ENCODE measurements at places on chromosomes 7 and 10.

- no peak for DNase-seq
Observed at GRCh38 chr7:50068026-50068425, 25.0 kb downstream of the ZPBP start.

DNA sequence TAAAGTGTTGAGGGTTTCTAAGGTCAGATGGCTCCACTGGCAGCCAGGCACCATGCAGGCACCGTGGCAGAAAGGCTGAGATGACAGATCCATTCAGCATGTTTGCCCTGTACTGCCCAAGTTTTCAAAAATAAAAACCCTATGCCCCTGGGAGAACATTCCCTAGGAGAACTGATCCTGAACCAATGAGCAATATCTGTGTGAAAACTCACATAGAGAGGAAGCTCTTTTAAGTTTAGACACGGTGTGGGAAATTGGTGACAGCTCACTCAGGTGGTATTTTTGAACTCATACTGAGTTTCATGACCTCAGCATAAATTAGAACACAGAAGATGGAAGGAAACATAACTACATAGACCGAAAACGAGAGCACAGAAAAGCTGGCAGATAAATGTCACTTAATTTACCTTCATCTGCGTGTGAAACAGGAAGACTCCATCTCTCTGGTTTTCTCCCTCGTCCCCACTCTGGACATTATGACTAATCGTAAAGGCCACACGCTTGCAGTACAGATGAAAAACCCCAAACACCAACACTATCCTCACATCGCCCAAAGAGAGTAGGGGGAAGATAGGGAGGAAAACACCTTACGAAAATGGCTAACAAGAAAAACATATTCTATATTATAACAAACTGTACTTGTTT lies 127.8 kb downstream of the ICA1 start:
- DNase-seq = no peak

- no peak for DNase-seq
Observed at GRCh38 chr7:4849390-4849789, 12.4 kb downstream of the PAPOLB start.

GRCh38 chr10:87838650-87839049 lies 20.6 kb upstream of the ATAD1 start:
- no peak for DNase-seq

DNA sequence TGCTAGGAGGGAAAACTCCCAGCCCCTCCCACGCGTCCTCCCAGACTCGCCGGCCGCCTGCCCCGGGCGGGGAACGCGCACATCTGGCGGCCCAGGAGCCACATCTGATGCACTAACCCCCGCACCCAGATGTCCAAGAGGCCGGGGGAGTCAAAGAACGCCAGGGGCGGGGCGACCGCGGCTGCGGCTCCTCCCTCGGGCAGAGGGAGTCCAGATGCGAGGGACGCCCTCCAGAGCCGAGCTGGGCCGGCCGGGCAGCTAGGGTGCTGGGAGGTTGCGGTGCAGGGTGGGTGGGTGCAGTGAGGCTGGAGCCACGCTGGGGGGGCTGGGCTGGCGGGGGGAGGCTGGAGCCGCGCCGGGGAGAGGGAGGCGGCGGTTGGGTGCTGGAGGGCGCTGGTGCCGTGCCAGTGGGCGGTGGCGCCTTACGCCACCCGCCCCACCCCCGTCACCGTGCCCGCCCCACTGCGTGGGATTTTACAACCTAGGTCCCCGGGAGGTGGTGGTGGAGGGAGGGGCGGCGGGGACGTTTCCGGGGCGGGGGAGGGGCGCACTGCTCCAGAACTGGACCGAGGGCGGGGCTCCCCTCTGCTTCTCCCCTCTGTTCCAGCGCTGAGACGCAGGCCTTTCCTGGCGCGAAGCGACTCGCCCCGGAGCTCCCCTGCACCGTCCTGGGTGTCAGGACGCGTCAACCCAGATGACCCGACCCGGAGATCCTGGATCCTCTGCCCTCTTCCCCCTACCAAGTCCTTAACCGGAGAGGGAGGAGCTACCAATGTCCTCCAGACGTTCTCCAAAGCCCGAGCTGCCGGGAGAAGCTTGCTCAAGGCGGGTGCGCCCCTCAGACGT lies 109.1 kb downstream of the REEP3 start:
- DNase-seq = no peak

GRCh38 chr10:43336641-43337318 lies 34.7 kb upstream of the FXYD4 start:
- no peak for DNase-seq

- no peak for DNase-seq
Observed at GRCh38 chr7:81211204-81211933, 292.5 kb upstream of the SEMA3C start.

DNA sequence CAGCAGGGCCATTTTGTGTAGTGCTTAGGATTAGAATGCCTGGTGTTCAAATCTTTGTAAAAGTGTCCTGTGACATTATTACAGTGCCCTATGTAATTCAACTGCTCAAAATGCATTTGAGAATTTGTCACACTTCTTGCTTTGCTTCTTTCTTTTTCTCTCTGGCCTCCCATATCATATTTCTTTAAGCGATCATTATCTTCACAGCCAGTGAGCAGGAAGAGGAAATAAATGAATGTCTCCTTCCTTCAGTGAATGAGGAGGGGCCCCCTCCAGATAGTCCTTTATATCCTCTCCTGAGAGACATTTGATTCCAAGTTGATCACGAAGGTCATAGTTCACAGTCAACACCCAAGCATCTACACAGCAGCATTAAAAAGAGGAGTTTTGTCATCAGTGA lies 425.1 kb upstream of the NPVF start:
- no peak for DNase-seq

DNA sequence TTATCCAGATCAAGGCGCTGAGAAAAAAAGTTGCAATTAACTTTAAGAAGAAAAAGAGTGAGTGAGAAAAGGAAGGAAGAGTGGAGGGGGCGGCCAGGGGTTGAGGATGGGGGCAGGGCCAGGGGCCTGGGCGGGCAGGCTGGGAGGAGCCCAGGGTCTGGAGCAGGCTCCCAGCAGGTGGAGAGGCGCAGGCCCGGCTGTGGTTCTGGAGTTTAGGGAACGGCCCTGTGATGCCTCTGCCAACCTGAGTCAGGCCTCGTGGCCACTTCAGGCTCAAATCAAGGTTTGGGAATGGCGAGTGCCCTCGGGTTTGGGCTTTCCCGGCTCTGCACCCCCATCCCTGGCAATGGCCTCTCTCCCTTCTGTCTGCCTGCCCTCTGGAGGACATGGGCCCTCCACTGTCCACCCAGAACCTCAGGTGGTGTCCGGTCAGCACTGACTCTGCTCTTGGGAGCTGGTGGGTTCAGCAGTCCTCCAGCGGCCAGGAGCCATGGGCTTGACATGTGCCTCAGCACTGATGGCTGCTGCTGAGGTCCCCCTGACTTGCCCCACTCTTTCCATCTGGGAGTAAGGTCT lies 41.0 kb upstream of the EMX2 start:
- DNase-seq = no peak

GRCh38 chr10:67935223-67935622 lies 50.8 kb downstream of the SIRT1 start:
- DNase-seq = no peak

DNA sequence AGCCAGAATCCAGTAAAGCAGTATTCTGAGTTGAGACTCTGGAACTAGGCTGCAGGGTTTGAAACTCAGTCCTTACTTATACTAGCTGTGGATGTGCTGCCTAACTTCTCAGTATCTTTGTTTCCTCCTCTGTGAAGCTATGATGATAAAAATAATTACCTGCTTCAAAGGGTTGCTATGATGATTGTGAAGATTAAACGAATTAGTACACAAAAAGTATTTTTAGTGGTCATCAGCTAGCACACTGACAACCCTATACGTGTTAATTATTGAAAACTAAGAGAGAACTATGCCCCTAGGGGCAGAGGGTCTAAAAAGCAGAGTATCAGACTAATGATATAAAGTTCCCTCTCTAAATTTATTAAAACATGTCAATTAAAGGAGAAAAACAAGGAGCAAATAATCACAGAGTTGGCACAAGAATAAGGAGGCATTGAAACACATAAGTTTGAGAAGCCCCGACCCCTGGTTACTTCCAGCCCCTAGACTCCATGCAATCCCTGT lies 34.4 kb upstream of the ADD3 start:
- no peak for DNase-seq

DNA sequence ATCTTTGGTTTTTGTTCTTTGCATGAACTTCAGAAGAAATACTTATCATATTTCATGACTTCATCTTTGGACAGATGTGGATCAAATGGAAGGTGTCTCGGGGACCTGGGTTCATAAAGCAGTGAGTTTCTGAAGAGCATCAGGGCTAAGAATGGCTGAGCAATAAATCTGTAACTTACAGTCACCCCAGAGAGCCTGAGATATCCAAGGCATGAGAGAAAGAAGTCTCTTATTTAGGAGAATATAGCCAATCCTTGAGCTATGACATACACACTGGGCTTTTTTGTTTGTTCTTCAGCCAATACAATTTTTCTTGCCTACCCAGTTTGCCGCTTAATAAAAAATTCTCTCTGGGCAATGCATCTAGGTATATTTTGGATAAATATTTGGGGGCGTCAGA lies 252.6 kb upstream of the INHBA start:
- no peak for DNase-seq

- no peak for DNase-seq
Observed at GRCh38 chr7:45924283-45924682, 3.2 kb upstream of the IGFBP3 start.

DNA sequence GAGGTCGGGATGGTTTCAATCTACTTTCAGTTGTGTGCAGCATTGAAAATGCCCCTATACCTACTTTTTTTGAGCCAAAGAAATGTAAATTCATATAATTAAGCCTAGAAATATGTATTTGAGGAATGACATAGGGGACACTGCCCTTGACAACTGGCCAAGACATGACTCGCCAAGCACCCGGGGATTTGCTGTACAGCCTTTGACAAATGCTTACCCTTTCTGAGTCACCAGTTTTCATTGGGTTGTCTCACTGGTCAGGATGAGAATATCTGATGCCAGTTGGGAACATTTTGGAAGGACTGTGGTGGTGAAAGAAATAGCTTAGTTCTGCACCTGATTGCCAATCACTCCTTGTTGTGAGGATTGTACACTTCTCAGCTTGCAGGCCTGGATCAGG lies 166.8 kb upstream of the HABP2 start:
- no peak for DNase-seq

DNA sequence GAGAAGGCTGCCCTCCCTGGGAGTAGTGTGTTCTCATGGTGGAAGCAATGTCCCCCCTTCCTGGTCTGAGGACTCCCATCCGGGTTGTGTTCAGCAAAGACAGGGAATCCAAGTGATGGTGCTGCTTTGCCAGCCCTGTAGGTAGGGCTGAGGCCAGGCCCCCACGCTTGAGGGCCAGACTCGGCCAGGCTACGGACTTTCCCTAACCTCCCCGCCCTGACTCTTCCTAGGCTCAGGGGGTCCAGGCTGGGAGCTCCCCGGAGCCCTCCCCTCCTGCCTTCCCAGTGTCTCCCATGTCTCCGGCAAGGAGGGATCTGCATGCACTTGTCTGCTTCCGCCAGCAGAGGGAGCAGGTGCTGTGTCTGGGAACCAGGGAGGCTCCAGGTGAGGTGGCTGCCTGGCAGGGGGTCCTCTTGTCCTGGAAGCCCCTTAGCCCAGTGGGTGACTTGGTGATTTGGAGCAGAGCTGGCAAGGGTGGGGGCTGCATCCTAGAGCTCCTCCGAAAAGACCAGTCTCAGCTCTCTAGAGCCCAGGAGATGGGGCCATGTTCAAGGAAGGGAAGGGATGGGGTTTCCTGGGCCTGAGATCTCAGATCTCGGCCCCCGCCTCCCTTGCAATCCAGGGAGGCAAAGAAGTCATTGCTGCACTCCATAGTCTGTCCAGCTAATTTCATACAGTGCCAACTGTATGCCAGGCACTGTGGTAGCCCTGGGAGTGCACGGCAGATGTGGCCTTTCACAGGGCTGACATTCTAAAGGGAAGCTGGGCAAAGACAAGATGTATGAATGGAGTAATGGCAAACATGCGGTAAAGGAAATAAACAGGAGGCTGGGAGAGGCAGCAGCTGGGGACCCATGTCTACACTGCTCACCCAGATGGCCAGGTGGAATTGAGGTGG lies 20.3 kb upstream of the SFRP5 start:
- no peak for DNase-seq

GRCh38 chr7:70571403-70571934 lies 560.5 kb upstream of the GALNT17 start:
- DNase-seq = no peak

- DNase-seq = no peak
Observed at GRCh38 chr10:86592413-86592812, 61.9 kb upstream of the OPN4 start.

GRCh38 chr7:73482746-73483145 lies 39.3 kb downstream of the BAZ1B start:
- no peak for DNase-seq

GRCh38 chr10:3901370-3901769 lies 116.4 kb upstream of the KLF6 start:
- no peak for DNase-seq

- DNase-seq = no peak
Observed at GRCh38 chr10:6995831-6996230, 415.0 kb downstream of the SFMBT2 start.

- no peak for DNase-seq
Observed at GRCh38 chr10:99558708-99559107, 26.0 kb downstream of the NKX2-3 start.

GRCh38 chr7:139727151-139727705 lies 50.6 kb downstream of the HIPK2 start:
- no peak for DNase-seq

DNA sequence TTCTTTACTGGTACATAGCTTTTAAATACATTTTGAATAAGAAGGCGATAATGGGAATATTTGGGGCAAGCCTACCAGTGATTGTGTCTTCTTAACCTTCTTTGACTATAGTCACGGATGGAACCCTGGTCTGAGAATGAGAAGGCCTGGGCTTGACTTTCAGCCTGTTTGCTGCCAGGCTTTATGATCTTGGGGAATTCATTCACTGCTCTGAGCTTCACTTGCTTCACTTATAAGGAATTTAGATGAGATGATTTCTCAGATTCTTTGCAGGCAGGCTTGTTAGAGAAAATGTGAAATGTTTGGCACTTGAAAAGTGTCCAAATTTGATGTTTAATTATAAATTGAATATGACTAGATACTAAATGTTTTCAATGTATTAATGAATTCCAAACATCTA lies 42.5 kb downstream of the NUP205 start:
- DNase-seq = no peak

DNA sequence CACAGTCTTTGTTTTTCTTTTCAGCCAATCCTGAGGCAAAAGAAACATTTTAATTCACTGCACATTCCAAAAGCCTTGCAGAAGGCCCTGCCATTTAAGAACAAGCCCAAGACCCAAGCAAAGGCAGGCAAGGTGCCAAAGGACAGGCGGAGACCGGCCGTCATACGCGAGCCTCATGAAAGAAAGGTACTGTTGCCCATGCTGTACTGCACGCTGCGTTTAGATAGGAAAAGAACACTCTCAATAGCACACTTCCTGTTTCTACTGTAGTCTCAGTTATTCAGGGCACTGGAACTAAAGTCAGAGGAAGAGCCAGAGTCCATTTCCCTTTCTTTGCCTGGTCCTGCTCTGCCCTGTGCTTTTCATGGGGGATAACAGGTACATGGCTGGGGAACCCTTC lies 47.6 kb downstream of the BMS1 start:
- DNase-seq = no peak
